ENCODE measurements at places on chromosomes 4 and X.

DNA sequence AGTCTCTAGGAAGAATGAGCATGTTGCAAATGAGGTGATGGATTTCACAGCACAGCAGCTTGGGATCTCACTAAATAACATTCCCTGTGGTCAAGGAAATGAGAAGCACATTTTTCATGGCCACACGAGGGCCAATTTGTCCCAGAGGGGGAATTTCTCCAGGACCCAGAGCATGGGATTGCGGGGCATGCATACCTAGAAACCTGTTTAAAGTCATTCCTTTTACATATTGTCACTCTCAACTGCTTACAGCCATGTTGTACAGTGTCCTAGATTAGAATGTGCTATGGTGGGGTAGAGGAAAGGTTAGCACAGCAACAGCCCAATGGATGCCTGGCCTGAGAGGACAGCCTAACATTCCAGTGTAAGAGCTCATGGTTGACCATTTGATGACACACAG lies 37.4 kb upstream of the NLGN4X start:
- DNase-seq: no peak

DNA sequence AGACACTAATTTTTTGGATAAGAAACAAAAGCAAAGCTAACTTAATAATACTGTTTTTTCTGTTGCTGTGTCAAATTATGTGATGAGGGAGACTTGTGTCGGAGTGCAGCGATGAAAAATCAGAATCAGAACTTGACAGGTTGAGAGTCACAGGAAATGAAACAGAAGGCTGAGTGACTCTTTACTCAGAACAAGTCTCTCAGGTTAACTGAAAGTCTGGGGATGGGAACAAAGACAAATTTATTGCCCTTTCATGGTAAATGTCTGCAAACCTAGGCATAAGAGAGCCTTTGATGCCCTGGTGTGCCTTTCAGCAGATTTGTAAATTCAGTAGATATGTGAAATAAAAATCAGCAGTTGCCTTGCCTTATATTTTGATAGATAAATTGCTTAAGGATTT lies 96.0 kb downstream of the ADGRL3 start:
- no peak for DNase-seq

- no peak for DNase-seq
Observed at GRCh38 chrX:136863826-136864225, 16.7 kb downstream of the RBMX start.

DNA sequence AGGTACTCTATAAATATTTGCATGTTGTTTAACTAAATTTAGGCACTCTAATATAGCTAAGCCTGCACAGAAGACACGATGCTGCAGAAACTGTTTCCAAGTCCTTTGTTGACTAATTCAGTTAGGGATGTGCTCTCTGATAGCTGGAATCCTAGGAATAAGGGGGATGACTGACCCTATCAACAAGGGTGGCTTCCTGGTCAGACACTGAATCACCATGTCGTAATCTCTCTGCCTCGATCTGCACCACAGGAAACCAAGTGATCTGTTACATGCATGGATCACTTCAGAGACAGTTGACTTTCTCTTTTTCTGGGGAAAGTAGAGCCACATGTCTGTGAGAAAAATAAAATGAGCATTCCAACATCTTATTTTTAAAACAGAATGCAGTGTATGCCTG lies 169.1 kb downstream of the GUCY2F start:
- no peak for DNase-seq

- no peak for DNase-seq
Observed at GRCh38 chr4:616911-617643, 8.3 kb upstream of the PDE6B start.

DNA sequence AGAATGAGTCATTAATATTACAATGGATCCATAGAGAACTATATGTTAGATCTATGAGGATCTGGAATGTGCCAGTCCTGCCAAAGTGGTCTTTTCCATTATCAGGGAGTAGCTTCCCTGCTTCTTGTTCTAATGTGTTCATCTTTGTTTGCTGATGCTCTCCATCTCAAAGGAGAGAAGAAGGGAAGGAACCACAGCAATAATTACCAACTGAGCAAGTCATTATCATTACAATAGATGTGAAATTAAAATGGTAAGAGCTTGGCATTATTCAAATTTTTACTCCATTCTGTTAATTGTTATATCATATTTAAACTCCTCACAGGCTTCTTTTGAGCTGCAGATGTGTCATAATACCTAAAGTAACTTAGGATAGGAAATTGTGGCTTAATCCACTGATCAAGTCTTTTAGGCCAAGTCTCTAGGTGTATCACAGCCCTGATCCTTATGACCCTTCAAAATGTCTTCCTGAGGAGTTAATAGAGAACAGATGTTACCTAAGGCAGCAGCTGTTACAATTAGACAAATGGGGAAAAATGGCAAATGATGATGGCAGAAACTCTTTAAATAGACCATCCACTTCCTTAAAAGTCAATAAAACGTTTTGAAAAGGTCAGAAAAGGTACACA lies 1492.7 kb upstream of the IGFBP7 start:
- no peak for DNase-seq

- no peak for DNase-seq
Observed at GRCh38 chrX:1224954-1225353, 12.5 kb upstream of the CRLF2 start.

DNA sequence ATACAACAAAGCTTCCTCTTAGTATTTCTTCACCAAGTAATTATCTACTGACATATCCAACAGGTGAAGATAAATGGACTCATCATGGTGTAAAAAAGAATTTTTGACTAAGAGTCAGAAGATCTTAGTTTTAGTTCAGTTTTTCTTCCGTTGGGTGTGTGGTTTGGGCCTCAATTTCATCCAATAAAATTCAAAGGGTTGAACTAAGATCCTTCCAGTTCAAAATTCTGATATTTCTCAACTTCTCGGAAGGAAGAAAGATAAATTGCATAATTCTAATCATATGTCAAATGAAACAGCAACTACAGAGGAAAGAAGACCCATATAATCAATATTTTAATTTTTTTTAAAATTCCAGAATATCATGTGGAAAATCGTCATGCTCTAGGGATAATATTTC lies 192.7 kb downstream of the SPRY1 start:
- no peak for DNase-seq

GRCh38 chr4:126558596-126558995 lies 1074.2 kb upstream of the INTU start:
- no peak for DNase-seq

- no peak for DNase-seq
Observed at GRCh38 chr4:137559801-137560200, 27.5 kb upstream of the PCDH18 start.

- no peak for DNase-seq
Observed at GRCh38 chrX:36844857-36845256, 163.3 kb upstream of the FAM47C start.

DNA sequence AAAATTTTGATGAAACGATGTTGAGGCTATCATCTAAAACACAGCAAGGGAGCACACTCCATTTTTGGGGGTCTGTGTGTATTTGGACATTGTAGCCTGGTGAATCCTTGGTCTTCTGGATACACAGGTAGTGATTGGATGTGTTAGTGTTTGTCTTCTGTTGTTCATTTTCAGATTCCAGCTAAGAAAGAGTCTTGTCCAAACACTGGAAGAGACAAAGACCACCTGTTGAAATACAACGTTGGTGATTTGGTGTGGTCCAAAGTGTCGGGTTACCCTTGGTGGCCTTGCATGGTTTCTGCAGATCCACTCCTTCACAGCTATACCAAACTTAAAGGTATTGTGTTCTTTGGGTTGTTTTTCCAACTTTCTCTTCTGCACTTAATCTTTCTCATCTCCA lies 32.8 kb downstream of the NSD2 start:
- no peak for DNase-seq

DNA sequence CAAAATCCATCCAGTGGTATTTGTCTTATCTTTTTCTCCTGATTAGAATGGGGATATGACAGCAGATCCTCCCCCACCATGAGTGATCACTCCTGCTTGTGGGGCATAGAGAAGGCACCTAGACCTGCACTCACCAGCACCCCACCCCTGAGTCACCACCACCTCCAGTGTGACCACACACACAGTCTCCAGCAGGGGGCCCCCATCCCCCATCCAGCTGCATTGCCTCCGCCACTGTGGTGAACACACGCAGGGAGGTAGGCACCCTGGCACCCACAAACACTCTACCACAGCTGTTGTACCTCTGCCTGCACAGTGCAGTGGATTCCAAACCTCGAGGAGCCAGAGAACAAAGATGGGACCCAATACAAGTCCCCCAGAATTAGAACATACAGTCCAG lies 9.0 kb upstream of the MAGEA8 start:
- DNase-seq: no peak

DNA sequence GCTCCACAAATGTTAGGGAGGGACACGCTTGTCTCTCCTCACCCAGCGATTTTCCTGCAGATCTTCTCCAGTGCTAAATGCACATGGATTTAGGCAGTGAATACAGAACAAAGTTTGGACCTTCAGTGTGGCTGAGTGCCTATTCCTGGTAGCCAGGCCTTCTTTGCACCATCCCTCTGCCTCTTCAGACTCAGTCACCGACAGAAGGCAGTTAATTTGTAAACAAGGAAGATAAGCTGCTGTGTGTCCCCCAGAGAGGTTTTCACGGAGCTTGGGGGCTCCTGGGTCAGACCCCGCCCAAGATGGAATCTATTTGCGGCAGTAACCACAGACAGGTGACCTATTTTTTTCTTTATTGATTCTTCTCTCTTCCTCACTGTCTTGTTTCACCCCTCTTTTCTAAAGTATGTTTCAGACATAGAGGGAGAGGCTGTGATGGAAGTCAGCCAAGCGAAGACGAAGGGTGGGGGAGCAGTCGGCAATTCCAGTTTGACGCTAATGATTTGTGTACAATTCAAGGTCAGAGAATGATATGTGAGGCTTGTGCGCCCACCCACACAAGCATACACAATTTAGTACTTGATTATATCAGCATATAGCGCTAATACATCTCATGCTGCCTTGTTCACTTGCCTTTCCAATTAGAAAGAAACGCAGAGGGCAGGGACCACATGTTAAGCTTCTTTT lies 200.8 kb downstream of the MGST2 start:
- peak; percentile 84 for DNase-seq

- DNase-seq: no peak
Observed at GRCh38 chrX:152220606-152221005, 82.2 kb upstream of the MAGEA10 start.

GRCh38 chr4:141155586-141155985 lies 22.3 kb upstream of the RNF150 start:
- DNase-seq: no peak

GRCh38 chr4:80434238-80434637 lies 98.7 kb downstream of the CFAP299 start:
- no peak for DNase-seq

- DNase-seq: no peak
Observed at GRCh38 chr4:179880756-179881155, 2362.4 kb upstream of the TENM3 start.

DNA sequence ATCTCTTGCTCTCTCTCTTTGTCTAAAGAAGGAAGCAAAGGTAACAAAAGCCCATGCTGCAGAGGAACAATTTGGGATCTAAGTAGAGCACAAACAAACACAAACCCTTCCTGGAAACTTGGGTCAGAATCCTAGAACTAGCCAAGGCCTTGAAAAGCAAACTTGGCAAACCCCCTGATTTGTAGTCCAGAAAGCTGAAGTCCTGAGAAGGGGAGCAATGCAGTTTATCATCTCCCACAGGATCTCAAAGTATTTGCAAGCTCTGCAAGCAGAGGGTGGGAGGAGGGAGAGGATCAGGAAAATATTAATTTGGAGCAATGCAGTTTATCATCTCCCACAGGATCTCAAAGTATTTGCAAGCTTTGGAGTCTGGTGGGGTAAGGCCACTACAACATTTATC lies 379.5 kb upstream of the FGF13 start:
- DNase-seq: no peak

- peak; percentile 72 for DNase-seq
Observed at GRCh38 chr4:23268072-23268771, 575.5 kb downstream of the GBA3 start.

- no peak for DNase-seq
Observed at GRCh38 chr4:82293304-82293703, 80.5 kb downstream of the HNRNPD start.

DNA sequence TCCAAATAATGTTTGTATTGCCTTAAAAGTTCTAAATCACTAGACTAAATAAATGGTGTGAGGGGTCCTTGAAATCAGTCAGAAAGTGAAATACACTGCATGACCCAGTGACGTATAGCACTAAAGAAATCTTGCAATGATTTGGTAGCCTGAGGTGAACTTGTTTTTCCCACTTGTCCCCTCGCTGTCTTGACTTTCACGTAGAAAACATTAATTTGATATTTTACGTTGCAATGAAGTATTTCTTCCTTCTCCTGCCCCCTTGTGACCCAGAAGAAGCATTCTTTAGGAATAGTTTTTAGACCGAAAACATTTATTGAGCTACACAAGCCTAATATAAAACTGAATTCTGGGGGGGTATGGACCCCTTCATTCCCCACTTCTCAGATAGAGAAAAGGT lies 3.7 kb downstream of the KLB start:
- DNase-seq: no peak

- DNase-seq: no peak
Observed at GRCh38 chr4:94979621-94980020, 221.9 kb downstream of the BMPR1B start.

- no peak for DNase-seq
Observed at GRCh38 chr4:26952891-26953290, 92.2 kb downstream of the STIM2 start.

GRCh38 chr4:132195176-132195575 lies 953.9 kb upstream of the PCDH10 start:
- DNase-seq: no peak

DNA sequence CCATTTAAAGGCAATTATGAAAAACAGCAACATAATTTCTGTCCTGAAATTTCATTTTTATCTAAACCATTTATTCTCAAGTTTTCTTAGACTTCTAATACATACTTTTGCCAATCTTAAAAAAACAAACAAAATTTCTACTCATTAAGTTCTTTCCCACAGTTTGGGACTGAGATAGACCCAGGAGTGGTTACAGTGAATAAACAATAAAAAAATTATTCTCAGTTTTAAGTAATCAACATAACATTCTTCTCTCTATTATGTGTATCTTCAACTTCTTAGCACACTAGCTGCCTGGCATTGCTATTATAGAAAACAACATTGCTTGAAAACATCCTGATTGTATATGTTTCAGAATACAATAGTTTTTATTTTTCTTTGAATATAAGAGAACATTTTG lies 532.8 kb downstream of the IL15 start:
- no peak for DNase-seq

DNA sequence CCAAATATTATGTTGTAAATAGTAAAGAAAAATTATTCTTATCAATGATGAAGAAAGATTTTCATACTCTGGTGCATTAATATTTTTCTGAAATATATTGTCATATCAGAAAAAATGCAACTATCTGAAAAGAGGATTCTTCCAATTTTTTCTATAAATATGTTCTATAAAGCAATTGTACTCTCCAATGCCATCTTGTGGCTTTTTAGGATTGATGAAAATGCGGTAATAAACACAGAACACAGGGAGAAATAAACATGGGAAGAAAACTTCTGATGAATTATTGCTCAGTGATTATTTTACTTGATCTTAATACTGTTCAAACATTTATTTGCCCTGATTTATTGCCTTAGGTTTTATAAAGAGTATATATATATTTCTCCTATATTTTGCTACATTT lies 215.4 kb downstream of the IL1RAPL1 start:
- DNase-seq: no peak

All from NCI-H1105 treated with DMSO at 0.1 percent for 48 hours (cell line).